ENCODE measurements at places on chromosomes 5 and 9. TPM values are rescaled to one million over a fixed set of nuclear protein-coding genes. Genes with fewer than 3 reads are reported as not detected.

- no peak for DNase-seq
Observed at GRCh38 chr5:144318460-144318859, 147.8 kb downstream of the KCTD16 start.

DNA sequence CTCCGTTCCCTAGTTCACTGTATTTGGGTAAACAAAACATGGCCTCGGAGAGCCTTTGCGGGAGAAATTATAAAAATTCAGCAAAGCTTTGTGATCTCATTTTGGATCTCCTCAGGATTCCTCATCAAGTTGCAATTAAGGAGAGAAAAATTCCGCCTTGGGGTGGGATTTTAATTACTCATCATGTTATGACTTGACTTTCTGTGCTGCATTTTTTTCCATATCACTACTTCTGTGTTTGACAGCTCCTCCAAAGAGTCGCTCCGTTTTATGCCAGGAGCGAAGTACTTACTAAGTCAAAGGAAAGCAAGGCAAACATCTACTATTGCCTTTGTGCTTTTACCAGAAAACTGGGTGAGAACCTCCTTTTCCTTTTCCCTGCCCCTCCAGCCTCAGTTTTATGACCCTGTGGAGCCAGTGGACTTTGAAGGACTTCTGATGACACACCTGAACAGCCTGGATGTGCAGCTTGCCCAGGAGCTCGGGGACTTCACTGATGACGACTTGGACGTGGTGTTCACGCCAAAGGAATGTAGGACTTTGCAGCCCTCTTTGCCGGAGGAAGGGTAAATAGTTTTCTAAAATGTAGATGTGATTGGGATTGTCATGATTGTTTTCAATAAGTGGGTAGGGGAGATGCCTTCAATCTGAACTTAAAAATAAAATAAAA lies 71.5 kb downstream of the DOCK8 start:
- no peak for DNase-seq

Gene TNFSF15
- total RNA-seq: 0.35 TPM

Gene EPB41L4A
- 7.4 TPM for total RNA-seq

- no peak for DNase-seq
Observed at GRCh38 chr9:78676009-78676408, 379.1 kb downstream of the PSAT1 start.

DNA sequence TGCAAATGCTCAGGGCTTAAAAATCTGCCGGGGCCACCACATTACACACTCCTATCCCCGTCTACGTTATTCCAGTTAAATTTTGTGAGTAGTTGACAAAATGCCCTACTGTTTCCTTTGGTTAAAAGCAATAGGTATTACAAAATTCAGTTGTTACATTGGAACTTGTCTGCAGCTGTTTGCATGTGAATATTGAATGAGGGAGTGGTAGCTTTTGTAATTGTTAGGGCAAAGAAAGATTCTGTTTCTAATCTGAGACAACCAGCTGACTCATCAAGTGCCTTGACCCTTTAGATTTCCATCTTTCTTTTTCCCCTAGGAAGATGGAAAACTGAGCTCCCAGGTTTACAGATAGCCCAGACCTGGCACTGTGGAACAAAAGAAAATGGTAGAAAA lies 30.2 kb downstream of the MAML1 start:
- no peak for DNase-seq

GRCh38 chr9:117958726-117959125 lies 254.5 kb downstream of the TLR4 start:
- DNase-seq: no peak

- DNase-seq: no peak
Observed at GRCh38 chr5:146084376-146084775, 21.0 kb downstream of the PLAC8L1 start.

DNA sequence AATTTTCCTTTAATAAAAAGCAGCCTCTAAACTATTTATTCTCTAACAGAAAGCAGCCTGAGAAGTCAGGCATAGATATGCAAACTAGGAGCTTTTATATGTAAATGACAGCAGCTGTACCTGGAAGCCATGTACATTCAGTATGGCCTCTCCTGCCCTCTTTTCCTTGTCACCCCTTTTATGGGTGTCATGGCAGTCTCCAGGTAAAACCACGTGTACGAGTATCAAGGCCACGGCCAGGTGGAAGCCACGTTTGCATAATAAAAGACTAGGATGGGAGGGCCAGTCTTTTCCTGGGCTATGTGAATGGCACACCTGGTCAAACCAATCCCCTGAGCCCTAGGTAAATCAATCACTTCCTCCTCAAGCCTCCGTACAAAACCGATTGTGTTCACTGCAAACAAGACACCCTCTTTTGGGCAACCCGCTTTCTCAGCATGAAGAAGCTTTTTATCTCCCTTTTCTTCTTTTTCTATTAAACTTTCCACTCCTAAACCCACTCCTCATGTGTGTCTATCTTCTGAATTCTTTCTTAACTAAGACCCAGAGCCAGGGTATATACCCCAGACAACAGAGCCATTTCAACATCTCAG lies 419.5 kb upstream of the CTNND2 start:
- DNase-seq: no peak

Gene GABRA6
- not detected for total RNA-seq

DNA sequence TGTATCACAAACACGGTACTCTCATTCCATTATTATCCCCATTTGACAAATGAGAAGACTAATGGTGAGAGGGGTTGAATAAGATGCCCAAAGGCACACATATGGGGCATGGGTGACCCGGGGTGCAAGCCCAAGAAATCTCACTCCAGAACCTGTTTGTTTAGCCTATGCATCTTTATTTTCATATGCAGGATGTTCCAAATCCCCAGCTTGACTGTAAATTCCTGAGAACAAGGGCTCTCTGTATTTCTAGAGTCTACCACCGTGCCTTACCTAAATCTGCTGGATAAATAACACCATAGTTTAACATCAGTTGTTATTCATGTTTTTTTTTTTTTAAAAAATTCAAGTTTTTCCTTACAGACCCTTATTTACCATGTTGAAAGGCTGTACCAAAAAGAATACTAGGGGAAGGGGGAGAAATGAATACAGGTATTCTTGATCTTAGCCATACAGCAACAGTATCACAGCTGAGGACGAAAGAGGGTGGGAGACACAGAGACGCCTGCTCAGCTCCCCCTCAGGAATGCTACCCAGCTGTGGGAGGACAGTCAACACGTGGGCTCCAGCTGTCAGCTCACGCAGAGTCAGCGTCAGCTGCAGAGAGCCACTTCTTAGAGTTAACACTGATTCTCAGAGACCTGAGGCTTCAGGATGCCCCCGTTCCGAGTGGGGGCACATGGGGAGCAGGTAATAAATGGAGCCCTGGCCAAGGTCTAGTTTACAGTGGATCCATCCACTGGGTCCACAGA lies 86.6 kb downstream of the MED27 start:
- DNase-seq: peak; percentile 76

Gene TRIM41
- 9.5 TPM for total RNA-seq

DNA sequence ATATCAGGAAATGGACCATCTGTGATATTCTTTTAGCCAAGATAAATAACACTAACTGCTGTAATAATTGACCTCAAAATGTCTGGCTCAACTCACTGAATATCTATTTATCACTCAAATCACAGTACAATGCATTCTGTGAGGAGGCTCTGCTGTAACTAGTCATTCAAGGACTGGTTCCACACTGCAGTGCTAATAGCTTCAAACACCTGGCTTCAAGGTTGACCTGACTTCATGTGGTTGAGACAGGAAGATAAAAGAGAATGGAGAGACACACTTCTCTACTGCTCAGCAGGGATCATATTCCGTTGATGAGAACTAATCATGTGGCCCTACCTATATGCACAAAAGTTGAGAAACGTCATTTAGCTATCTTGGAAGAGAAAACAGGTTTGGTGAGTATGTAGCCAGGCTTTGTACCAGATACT lies 3.4 kb upstream of the RHOBTB3 start:
- DNase-seq: peak; percentile 61

DNA sequence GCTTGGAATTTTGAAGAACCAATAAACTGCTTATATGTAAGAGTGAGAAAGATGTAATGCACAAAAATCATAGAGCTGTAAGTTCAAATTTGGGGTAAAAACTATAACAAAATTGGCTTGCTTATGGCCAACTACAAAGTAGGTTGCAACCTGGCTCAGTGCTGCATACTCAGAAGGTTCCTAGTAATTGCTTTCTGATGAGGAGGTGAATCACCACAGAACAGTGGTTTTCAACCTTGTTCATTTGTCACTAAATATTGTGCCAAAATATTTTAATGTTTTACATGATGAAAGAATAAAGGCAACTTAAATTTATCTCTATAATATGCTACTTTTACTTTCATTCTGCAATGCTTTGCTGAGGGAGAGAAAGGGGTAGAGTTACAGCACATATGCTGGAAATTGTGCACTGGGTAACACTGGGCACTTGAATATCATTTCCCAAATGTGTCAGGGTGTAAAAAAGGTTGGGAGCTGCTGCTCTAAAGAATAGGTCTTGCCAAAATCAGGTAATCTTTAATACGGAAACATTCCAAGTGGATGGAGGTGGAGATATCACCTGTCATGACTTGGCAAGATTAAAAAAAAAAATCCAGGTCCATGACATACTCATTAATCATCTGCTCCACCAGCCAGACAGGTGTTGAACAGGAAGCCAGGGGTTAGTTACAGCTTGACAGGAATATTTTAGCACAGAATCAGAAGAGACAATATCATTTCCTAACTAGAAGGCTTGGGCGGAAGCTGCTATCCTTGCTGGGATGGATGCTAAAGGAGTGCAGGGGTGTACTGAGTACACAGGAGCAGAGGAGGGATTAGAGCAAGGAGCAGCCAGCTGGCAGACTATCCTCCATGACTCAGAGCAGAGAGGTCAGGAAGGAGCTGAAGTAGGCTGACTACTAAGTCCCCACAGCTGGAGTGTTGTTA lies 34.6 kb upstream of the CCL21 start:
- peak; percentile 76 for DNase-seq

DNA sequence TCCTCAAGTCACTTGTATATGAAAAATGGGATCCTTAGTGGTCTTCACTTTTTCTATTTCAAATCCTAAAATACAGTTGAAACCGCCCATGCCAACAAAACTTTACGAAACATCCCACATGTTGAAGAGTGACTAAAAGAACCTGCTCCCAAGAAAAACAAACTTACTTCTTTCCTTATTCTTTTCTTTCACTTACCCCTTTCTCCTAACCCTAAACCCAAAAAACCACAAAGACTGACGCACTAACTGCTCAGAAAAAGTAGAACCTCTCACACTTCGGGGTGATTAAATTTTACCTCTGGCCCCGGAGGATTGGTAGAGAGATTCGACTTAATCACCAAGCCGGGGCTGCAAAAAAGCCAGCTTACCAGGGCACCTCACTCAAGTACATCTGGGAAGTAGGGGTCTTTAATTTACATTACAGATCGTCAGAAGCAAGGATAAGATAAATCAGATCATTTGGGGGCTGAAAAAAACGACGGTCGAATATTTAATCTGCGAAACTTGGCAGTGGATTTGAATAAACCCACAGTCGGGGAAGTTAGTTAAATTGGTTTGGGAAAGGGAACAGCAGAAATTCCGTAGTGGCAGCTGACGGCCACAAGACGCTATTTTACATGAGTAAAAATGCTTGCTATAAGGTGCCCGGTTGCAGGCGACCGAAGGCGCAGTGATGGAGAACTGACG lies 1.3 kb downstream of the CDO1 start:
- DNase-seq: peak; percentile 39

DNA sequence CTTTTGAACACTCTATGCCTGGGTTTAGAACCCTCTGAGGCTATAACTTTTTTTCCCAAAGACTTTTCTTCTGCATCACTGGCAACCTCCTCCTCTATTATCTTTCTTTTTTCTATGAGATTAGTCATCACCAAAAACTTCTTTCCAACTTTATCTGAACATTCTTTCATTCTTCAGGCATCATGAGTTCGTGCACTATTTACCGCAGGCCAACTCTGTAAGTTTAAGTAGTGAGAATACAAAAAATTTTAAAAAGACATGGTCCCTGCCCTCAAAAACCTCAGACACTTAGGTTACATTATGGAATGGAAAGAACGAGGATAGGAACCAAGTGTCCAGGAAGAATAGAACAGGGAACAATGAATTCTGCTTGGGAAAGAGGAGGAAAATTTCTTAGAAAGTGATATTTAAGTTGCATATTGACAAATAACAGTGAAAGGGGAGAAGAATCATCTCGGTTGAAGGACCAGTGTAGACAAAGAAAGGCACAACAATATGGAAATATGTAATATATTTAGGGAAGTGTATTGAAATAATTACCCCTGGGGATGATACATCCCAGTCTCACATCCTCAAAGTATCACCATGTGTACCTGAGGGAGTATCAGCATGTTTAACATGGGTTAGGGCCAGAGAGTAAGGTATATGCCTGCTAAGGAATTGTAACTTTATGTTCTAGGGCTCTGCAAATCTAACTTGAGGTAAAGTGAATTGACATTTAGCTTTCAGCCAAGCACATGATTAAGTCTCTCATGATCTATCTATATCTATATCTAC lies 196.5 kb upstream of the NREP start:
- no peak for DNase-seq

Gene ZNF608
- total RNA-seq: 19.5 TPM

Gene MIGA2
- total RNA-seq: 14.7 TPM

Gene SYNPO
- 7.7 TPM for total RNA-seq

GRCh38 chr5:111422245-111422644 lies 90.1 kb downstream of the STARD4 start:
- DNase-seq: no peak

DNA sequence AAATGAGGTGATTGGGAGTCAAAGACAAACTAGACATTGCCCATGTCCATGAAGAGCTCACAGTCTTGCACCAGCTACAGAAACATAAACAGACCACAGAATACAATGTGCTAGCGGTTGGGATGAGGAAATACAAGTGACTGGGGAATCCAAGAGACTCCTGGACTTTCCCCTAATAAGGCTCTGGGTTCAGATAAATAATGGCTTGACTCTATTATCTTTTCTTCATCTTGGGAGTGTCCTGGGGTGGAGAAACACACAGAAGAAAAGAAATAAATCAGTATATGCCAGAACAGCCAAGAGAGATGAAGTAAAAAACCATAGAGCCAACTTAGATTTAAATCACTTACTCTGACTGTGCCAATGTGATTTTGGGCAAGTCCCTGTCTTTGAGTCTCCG lies 227.8 kb downstream of the PAPPA start:
- DNase-seq: no peak

Gene NR6A1
- 0.58 TPM for total RNA-seq

DNA sequence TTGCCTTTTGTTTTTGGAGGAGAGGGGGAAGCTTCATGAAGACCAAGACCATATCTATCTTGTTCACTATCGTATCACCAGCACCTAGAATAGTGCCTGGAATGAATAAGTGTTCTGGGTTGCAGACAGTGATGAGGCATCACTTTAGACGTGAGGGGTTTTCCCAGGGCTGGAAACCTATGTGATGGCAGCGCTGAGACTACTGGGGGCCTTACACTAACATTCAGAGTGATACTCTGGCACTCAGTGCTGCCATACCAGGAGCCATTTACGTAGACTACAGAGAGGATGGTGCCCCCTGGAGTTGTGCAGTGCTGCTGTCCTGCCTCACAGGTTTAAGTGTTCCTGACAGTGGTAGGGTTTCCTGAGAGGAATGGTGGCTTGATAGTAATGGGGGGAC lies 6.9 kb downstream of the CCL19 start:
- no peak for DNase-seq

Gene TNC
- 28.4 TPM for total RNA-seq

GRCh38 chr5:57831932-57832331 lies 349.3 kb upstream of the ACTBL2 start:
- DNase-seq: no peak

Gene SLC6A19
- not detected for total RNA-seq

GRCh38 chr5:173538654-173539053 lies 77.8 kb downstream of the BOD1 start:
- DNase-seq: no peak

- DNase-seq: no peak
Observed at GRCh38 chr5:54215233-54215736, 95.1 kb downstream of the ARL15 start.
